ENCODE measurements at places on chromosomes 1 and 21.
A peak's percentile ranks its signal among the peaks of the same experiment; 100 is the strongest.

DNA sequence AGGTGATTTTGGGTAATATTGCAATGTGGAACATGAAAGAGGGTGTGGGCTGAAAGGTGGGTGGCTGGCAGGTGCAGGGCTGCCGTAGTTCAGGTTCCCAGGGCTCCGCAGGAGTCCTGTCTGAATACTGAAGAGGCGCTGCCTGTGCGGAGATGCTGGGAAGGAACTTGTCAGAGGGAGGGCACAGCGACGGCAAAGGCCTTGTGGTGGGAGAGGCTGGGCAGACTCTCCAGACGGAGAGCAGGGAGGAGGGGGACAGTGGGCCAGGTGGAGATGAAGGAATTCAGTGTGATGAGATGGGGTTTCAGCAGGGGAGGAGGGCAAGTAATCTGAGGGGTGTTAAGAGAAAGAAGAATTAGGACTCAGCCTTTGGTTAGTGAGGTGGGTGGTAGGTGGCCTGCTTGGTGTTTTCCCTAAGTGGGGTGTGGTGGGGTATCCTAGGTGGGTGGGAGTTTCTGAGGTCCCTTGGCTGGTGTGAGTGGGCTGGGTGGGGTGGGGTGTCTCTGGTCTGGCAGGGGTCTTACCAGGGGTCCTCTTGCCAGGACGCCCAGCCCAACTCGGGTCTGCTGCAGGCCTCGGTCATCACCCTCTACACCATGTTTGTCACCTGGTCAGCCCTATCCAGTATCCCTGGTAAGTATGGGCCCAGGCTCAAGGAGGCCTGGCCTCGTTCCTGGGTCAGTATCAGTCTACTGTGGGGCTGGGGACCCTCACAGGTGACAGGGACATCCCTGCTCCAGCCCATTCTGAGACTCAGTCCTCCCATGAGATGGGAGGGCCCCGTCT, 15.6 kb downstream of the SERINC2 start:
- DNase-seq, result no peak

DNA sequence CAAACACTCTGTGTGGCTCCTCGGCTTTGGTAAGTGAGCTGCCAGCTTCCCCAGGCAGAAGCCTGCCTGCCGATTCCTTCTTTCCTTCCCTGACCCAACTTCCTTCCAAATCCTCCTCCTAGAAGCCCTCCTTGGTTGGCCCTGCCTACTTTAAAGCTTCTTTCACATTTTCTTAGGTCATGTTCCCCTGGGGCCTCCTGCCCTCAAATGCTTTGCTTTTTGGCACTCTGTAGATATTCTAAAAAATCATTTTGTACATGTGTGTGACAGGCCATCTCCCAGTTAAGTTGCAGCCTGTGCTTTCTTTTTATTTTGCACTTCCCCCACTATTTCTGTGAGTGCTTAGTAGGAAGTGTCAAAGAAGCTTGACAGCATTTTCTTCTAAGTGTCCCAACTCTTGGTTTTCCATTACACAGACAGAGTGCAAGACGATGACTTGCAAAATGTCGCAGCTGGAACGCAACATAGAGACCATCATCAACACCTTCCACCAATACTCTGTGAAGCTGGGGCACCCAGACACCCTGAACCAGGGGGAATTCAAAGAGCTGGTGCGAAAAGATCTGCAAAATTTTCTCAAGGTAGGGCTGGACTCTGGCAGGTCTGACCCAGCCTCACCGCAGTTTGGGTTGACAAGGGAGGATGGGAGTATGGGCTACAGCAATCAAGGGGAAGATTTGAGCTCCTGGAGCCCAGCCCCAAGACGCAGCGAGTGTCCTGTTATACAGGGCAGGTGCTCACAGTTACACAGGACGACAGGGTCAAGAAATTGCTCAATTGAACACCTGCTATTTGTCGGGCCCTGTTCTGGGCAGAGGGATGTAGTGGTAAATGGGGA, at the start of gene S100A9:
S100A9 (plus strand) TSS at position 2 of the 838 bp plus-strand sequence; CDS start at position 432, 430 bp downstream.
- DNase-seq, result no peak

- DNase-seq, result no peak
These were observed 14.2 kb downstream of the ALX3 start for GRCh38 chr1:110056285-110056683.

GRCh38 chr1:180168786-180169639, 14.3 kb downstream of the QSOX1 start:
- peak; percentile 83 for DNase-seq

- DNase-seq, result no peak
These were observed 21.2 kb upstream of the NUF2 start for GRCh38 chr1:163300568-163300967.

GRCh38 chr1:117110774-117111173, 10.8 kb downstream of the TRIM45 start:
- no peak for DNase-seq

All from D341Med (cell line).